ENCODE measurements at places on chromosomes 3 and 15. TPM values are rescaled to one million over a fixed set of nuclear protein-coding genes. Genes with fewer than 3 reads are reported as not detected.

SPINK8 gene
- total RNA-seq, result not detected

MYL3 gene
- 17.1 TPM for total RNA-seq

PLA2G4E gene
- not detected for total RNA-seq

SAMMSON gene
- 2.5 TPM for total RNA-seq

CEP63 gene
- 26.4 TPM for total RNA-seq
